ENCODE measurements at places on chromosomes 12 and 14.

- DNase-seq = no peak
Observed at GRCh38 chr12:58046271-58046670, 104.9 kb downstream of the ATP23 start.

DNA sequence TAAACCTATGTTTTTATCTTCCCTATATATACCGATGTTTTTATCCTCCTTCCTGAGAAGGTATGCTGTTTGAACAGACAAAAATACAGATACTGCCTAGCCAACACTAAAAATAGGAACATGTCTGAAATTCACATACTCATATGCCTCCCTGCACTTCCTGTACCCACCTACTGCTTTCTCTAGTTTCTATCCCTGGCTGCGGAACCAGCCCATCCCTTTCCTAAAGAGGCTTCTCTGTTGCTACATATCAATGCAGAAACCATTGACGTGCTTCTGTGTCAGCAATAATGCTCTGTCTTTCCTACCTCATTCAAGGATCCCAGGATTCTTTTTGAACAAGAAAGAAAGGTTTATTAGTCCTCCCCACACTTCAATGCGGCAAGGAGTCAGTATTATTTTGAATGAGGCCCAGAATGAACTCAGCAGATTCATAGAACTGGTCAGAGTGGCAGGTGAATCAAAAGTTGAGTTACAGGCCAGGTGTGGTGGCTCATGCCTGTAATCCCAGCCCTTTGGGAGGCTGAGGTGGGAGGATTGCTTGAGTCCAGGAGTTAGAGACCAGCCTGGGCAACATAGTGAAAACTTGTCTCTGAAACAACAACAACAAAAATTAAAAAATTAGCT is 67.8 kb upstream of the NAP1L1 start:
- no peak for DNase-seq

GRCh38 chr14:80850197-80850814 is 91.2 kb downstream of the CEP128 start:
- DNase-seq = no peak

DNA sequence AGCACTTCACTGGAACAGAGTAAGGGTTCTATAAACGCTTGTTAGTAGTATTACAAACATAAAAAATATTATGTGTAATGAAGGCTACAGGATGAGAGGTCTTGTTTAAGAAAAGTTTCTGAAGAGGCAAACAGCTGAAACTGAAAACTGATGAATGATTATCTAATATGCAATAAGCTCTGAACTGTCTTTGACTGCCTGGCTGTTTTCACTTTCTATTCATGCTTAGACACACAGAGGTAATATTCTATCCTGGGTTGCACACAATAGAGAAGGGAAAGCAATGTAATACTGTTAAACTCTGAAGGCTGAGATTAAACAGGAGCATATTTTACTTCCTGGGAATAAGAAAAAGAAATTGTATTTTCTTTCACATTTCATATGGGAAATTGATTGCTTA is 251.3 kb downstream of the ALX1 start:
- DNase-seq = no peak

GRCh38 chr14:101820283-101820798 is 58.8 kb downstream of the PPP2R5C start:
- no peak for DNase-seq

DNA sequence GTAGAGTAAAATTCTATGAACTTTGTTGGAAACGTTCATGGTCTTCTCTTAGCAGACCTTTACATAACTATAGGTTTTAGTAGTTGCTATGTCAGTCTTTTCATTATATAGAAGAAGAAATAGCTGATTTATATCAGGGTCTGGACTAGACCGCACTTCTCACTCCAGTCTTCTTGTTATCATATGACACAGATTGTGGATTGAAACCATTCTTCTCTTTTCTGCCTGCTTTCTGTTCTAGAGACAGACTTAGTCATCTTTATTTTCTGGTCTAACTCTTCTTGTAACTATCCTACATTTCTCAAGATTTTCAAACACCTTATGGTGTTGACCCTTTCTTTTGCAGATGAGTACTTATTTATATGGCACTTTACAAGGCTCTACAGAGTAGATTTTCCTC is 55.7 kb downstream of the PCNX1 start:
- no peak for DNase-seq

- DNase-seq = no peak
Observed at GRCh38 chr12:42617622-42618021, 28.1 kb upstream of the PRICKLE1 start.

DNA sequence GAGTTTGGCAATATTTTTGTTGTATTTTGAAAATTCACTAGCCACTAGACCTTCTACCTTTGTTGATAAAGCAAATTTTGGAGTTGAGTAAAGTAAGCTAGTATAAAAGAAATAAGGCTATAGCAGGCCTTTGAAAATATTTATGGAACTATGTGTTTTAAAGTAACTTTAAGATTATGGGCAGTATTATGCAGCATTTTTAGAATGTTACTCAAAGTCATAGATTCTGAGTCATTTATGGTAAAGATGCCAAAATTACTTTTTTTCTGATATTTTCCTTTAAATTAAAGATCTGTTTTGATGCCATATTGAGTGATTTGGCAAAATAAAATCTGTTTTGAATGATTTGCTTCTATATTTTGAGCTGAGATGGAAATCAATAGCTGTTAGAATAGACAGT is 57.2 kb downstream of the SYNE2 start:
- DNase-seq = no peak

GRCh38 chr14:46480817-46481216 is 170.8 kb downstream of the RPL10L start:
- no peak for DNase-seq

DNA sequence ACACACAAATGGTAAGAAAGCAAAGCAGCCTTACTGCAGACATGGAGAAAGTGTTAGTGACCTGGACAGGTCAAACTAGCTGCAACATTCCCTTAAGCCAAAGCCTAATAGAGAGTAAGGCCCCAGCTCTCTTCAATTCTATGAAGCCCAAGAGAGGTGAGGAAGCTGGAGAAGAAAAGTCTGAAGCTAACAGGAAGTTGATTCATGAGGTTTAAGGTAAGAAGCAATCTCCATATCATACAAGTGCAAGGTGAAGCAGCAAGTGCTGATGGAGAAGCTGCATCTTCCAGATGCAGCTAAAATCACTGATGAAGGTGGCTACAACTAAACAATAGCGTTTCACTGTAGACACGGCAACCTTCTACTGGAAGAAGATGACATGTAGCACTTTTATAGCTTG is 53.5 kb downstream of the PPP1R12A start:
- no peak for DNase-seq

DNA sequence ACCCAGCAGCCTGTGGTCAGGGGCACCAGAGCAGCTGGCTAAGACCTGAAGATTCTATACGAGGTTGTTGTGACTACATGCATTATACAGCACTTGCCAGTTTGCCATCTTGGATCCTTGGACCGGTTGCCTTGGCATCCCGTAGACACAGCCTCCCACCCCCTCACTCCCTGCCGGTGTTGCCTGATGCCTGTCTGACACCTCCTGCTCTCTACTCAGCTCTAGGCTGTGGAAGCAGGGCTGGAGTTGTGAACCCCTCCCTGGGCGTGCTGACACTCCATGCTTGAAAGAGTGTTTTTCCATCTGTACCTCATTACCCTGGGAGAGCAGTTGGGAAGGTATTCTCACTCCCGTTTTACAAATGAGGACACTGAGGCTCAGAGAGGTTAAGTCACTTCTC is 2.5 kb downstream of the CHGA start:
- no peak for DNase-seq

DNA sequence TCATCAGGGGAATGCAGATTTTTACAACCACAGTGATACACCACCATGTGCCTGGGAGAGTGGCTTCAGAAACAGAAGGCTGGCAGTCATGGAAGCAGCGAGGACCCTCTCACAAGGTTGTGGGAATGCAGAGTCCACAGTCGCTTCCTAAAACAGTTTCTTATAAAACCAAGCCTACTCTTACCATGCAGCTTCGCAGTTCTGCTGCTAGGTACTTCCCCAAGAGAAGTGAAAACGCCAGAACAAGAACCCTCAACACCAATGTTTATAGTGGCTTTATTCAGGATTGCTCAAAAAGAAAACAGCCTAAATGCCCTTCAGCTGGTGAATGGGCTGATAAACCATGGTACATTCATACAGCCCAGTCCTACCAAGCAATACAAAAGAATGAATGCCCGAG is 87.2 kb downstream of the DDX51 start:
- no peak for DNase-seq

GRCh38 chr14:50821510-50822464 is 9.2 kb downstream of the NIN start:
- DNase-seq = no peak

- DNase-seq = no peak
Observed at GRCh38 chr12:110931315-110931728, 10.9 kb upstream of the MYL2 start.

GRCh38 chr12:132772606-132773005 is 11.0 kb upstream of the ANKLE2 start:
- no peak for DNase-seq

DNA sequence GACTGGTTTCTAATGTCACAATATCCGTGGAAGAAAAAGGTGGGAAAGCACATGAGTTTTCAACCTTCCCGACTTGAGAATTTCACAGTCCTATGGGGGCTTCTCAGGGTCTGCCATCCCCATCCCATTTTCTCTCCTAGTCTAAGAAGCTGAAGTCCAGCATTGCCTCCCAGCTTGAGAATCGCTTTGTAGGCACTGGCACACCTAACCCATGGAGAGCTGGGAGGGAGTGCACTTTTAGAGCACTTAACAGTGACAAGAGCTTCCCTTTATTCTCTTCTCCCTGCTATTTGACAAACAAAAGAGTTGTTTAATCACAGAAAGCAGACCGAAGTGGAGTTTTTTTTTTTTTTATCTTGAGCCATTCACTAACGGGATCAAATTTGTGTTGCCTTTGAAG is 22.8 kb upstream of the SRRM4 start:
- DNase-seq = no peak

DNA sequence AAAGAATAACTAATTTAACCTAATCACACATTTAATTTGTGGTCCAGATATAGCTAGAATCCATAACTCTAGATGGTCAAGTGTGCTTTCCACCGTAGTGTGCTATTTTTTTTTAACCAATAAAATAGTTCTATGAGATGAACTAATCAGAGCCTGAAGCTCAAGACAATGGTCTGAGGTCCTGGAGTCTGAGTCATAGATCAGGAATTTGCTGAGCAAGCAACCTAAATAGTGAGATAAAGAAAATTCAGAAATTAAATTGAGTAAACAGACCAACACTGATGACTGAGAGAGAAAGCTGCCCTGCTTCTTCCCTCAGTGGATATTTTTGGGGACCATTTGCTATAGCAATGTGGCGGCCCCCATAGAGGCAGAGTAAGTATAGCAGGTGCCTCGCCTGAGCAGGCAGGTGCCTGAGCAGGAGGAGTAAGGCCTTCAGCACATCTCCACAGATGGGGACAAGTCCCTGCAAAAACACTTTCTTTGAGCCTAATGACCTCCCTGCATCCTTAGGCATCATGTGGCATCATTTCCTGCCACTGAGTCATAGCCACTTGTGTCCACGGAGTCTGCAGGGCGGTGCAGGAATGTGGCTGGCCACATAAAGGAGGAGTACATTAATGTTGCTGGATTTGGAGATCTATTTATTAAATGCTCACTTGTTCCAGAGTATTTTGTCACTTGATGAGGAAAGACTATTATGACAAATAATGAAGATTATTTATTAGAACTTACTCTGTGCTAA is 13.9 kb upstream of the CLEC4E start:
- no peak for DNase-seq

DNA sequence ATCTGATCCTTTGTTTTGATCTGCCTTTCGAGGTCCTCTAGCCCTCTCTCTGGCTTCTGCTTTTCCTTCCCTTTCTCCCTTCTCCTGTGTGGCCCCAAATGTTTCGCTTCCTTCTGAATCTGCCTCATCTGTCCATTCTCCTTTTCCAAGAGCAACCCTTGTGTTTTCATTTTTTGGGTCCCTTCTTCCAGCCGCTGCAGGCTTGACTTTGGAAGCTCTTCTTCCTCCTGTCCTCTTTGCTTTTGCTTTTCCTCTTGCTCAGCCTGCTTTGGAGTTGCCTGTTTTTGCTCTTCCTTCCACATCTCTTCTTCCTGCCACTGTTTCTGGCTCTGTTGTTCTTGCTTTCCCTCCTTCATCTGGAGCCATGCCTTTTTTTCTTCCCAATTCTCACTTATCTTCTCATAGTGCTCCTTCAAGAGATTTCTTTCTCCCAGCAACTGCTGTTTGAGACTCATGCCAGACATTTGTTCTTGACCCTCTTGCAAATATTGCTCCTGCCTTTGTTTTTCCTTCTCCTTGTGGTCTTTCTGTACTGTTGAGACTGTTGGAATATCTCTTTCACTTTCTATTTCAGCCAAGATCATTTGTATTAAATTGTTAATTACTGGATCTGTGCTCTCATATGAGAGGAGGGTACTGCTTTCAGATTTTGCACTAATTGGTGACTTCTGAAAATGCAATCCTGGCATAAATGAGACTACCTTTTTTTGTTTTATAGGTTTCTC is 42.4 kb downstream of the FAM186A start:
- no peak for DNase-seq

GRCh38 chr12:80625901-80626300 is 81.5 kb upstream of the MYF6 start:
- no peak for DNase-seq

- no peak for DNase-seq
Observed at GRCh38 chr12:132390287-132391076, 61.1 kb upstream of the GALNT9 start.

DNA sequence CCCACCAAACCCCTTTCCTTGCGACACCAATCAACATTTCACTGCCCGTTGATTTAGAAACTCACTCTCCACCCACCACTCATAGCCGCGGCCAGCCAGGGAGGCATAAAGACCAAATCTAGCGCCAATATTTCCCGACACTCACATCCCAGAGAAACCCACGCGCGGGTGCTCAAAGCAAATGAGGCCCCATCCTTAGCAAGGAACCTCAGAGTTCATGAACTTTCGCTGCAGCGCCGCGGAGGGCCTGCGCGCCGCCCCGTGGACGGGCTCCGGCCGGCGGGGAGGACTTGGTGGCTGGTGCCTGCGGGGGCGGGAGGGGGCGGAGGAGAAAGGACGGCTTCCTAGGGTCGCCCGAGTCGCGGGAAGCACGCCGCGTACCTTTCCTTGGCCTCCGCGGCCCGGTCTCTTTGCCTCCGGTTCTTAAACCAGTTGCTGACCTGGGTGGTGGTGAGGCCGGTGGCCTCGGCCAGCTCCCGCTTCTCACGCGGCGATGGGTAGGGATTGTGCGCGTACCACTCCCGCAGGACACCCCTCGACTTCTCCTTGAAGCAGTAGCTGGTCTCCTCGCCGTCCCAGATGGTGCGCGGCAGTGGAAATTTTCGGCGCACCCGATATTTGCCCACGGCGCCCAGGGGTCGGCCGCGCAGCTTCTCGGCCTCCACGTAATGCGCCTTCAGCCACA is 886 bp downstream of the SIX1 start:
- DNase-seq = peak; percentile 24

GRCh38 chr14:73888971-73889370 is 2.3 kb downstream of the ZNF410 start:
- no peak for DNase-seq

GRCh38 chr12:57760347-57760982 is 5.6 kb downstream of the MARCHF9 start:
- DNase-seq = peak; percentile 46

DNA sequence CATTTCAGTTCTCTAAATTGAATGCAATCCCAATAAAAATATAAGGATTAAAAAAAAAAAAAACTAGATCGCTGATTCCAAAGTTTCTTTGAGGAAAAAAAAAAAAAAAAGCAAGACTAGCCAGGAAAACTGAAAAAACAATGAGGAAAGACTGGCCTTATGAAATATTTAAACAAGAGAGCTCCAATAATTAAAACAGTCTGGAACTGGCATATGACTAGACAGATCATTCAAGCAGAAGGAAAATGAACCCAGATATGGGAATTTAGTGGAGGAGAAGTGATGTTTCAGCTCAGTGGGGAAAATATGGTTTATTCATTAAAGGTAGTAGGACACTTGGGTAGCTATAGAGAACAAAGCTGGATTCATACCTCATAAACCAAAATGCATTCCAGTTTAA is 42.0 kb upstream of the TBC1D15 start:
- DNase-seq = no peak
